HS-5 (cell line): ENCODE measurements at places on chromosomes 2 and 18.

- DNase-seq: no peak
Observed at GRCh38 chr18:59655676-59656075, 41.5 kb downstream of the CCBE1 start.

DNA sequence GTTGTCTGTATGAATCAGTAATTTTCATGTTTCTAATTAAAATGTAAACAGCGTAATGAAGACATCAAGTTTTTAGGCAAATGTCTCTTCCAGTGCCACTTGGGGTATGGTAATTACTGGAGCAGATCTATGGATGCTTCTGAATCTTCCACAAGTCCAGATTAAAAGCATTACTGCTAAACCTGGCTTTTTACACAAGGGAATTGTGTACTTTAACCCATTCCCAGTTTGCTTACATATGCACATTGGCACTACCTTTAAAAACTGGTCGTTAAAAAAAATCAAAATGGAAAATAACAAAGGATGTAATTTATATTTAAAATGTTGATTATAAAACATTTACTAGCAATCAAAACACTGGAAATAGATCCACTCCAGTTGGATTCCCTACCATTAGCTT lies 19.7 kb downstream of the FIGN start:
- no peak for DNase-seq

- no peak for DNase-seq
Observed at GRCh38 chr2:182128821-182129707, 143.4 kb downstream of the PPP1R1C start.

DNA sequence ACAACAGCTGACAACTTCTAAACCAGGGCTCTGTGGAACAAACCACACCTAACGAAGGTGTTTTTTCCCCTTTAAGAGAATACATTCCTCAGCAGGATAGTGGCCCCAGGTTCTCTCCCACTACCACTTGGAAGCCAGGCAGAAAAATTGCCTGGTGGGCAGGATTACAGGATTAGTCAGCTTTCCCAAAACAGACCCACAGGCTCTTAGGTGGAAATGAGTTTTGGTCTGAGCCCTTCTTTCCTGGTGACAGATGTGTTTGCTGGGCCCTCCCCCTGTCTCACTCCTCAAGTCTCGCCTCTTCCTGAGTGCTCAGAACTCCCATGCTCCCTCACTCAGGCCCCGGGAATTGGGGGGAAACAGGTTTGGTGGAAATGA lies 139.4 kb upstream of the HAAO start:
- no peak for DNase-seq

GRCh38 chr2:85999061-85999831 lies 106.4 kb downstream of the POLR1A start:
- DNase-seq: no peak

DNA sequence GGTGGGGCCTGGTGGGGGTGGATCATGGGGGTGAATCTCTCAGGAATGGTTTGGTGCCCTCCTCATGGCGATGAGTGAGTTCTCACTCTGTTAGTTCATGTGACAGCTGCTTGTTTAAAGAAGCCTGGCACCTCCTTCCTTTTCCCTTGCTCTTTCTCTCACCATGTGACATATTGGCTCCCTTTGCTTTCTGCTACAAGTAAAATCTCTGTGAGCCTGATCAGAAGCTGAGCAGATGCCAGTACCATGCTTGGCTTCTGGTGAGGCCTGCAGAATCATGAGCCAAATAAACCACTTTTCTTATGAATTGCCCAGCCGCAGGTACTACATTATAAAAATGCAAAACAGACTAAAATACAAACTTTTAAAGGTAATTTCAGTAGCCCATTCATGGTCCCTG lies 73.4 kb upstream of the TEX51 start:
- DNase-seq: no peak

DNA sequence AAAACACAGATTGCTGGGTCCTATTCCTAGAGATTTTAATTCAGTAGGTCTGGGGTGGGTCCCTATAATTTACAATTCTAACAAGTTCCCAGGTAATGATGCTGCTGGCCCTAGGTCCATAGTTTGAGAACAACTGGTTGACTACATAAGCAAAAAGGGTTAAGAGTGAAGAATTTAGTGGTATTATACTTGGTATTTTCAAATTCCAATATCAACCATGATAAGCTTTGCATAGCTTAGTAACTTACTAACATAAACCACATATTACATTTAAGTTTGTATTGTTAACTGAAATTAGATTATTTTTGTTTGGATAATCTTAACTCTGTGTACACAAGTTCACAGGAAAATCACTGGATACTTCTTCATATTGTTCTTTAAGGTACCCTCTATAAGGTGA lies 862.9 kb upstream of the ACVR2A start:
- no peak for DNase-seq

DNA sequence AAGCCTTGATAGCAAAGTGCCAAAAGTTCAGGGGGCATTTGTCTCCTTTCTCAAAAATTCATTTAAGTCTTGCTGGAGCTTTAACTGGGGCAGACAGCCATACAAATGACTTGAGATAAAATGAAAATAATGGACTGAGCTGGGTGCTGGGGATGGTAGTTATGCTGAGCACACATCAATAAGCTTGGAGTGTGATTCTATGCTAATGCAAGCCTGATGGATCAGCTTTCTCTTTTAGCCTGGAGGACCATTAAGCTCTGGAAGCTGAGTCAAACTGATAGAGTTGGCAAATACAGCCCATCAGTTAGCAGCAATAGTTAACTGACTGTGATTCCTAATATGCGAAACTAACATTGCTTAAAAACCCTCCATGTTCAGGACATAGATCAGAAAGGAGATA lies 98.0 kb downstream of the CAMKMT start:
- no peak for DNase-seq

DNA sequence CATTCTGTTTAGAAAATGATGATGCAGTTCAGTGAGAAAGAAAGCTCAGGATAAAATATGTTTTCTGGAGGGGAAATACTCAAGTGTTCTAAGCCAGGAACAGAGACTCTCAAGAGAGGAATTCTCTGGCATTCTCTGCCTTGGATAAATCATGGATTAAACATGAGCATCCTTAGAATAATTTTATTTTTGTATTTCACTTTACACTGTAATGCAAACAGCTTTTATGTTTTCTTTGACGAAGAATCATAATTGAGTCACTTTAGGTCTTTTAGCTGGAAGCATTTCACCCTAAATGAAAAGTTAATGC lies 11.1 kb downstream of the GDF7 start:
- DNase-seq: no peak

- DNase-seq: no peak
Observed at GRCh38 chr2:233255151-233255550, 3.7 kb downstream of the ATG16L1 start.

DNA sequence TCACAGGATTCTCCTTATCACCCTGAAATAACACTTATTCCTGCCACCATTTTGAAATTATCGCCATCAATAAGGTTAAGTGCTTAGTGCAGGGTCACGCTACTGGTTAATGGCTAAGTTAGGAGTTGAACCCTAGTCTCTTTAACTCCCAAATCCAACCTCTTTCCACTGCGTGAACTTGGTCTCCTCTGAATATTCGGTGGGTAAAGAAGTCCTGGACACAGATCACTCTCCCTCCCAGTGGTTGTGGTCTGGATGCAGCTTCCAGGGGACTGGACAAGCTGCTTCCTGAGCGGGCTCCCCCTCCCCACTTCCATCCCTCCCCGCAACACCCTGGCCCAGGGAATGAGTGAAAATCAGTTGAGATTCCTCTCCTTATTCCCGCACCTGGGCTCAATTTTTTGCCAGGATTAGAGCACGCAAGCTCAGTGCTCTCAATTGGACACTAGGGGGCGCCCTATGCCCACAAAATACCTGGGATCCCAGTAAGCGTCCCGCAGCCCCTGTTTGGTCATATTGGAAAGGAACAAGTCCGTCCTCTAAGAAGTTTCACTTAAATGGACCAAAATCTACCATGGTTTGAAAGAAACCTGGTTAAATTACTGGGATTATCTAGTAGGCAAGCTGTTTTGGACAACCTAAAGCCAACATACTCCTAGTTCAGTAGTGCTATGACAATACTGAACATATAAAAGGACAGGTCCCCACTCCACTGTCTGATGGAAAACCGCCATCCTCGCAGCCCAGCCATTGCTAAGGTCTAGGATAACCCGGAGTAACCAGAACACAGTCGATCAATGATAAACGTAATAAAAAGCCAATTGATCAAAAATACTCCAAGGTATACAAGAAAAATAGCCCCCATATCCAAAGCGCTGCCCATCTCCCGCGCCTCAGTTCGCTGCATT lies 40.4 kb downstream of the DHRS9 start:
- peak; percentile 24 for DNase-seq

- no peak for DNase-seq
Observed at GRCh38 chr18:58456625-58457024, 172.3 kb downstream of the ALPK2 start.

DNA sequence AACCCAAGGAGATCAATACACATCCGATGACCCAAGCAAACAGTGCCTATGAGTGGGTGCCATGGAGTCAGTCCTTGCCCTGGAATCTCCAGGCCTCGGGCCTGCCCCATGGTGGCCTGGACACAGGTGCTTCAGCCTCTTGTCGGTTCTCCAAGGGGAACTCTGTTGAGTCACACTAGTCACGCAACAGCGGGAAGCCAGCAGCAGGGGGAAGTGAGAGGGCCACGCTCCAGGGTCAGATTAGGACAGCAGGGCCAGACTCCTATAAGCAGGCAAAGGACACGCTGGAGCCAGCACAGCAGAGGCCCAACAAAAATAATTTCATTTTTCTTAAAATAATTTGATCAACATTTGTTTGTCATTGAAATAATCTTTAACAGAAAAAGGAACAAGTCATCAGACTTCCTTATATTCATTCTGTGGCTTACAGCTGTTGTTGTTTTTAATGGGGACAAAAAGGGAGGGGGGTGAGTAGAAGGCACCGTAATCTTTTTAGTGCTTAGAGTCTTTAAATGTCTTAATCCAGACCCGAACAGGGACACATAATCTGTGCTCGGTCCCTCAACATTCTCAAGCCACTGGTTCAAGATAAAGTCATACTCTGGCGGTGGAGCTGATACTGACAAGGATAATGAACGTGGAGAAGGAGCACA lies 16.4 kb upstream of the ARMC9 start:
- DNase-seq: no peak

DNA sequence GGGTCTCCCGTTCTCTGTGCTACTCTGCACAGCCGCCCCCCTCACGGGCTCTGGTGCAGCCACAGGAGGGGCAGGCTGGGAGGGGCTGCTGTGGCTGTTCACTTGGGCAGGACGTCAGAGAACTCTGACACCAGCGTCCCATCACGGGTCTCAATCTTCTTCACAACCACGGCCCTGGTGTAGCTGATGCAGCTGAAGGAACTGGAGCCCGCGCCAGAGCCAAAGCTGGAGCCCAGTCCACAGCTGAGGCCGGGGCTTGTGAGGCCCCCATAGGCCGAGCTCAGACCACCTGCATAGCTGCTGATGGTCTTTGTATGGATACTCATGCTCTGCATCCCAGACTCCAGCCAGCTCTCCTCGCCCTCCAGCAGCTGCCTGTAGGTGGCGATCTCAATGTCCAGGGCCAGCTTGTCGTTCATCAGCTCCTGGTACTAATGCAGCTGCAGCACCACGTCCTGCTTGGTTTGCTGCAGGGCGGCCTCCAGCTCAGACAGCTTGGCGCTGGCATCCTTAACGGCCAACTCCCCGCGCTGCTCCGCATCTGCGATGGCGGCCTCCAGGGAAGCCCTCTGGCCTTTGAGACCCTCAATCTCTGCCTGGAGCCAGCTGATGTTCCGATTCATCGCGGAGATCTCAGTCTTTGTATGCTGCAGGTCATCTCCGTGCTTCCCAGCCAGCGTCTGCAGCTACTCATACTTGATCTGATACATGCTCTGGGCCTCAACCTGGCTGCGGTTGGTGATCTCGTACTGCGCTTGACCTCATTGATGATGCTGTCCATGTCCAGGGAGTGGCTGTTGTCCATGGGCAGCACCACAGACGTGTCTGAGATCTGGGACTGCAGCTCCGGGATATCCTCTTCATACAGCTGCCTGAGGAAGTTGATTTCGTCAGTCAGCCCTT lies 7.4 kb upstream of the DUSP19 start:
- DNase-seq: no peak

GRCh38 chr2:16038621-16039020 lies 98.3 kb downstream of the MYCN start:
- DNase-seq: no peak

DNA sequence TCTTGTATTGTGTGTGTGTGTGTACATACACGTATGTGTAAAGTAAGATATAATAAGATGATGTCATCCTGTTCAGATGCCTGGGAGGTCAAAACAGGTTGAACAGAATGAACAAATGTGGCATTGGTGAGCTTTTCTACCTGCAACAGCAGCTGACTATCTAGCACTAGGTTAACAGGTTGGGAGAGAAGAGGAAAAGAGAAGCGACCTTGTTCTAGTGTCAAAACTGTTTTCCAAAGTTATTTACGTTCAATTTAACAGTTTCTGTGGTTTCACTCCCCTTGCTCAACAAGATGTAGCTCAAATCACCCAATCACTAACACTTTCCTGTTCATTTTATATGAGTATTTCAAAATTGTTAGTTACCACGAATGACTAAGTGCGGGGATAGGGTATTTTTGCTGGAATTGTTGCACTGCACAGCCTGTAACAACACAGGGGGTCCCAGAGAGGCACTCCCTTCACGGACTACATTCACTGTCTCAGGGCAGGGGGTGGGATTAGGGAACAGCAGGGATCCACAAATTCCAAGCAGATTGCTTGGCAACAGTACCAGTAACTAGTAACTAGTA lies 67.5 kb upstream of the DTNB start:
- no peak for DNase-seq

DNA sequence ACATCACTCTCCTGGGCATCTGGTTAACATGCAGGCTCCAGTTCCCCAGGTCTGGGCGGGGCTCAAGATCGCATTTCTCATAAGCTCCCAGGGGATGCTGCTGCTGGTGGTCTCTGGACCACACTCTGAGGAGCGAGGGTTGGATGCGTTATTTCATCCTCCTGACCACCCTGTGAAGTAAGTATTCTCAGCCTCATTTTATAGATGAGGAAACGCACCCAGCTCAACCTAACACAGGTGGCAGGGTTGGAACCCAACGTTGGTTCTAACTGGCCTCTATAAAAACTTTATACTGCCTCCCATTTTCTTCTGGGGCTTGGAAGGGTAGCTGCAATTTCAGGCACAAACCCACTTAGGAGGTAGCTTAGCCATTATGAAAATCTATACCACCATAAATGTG lies 120.5 kb downstream of the FAM210A start:
- DNase-seq: no peak

- DNase-seq: no peak
Observed at GRCh38 chr2:160401895-160402294, 91.7 kb downstream of the RBMS1 start.

DNA sequence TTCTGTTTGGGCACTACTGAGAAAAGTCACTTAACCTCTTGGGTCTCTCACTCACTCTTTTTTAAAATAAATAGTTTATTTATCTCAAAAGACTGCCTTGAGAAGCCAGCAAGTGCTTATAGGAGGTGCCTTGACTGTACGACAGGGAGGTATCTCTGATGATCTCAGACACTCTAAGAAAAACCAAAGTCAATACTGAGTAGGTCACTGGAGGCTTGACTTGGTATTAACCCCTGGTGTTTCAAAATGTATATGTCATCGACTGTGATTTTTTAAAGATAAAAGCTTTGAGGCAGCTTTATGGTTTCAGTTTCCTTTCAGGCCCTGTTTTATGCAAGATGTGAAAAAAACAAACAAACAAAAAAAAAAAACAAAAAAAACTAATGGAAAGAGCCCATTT lies 33.7 kb downstream of the MREG start:
- no peak for DNase-seq

GRCh38 chr2:29272311-29272710 lies 157.1 kb downstream of the CLIP4 start:
- DNase-seq: no peak
